ENCODE measurements at places on chromosomes 11 and 22. TPM values are rescaled to one million over a fixed set of nuclear protein-coding genes. Genes with fewer than 3 reads are reported as not detected.

- DNase-seq: no peak
These were observed 36.7 kb downstream of the DRG1 start for GRCh38 chr22:31436132-31436531.

Gene CHST1
- 4.9 TPM for total RNA-seq

Gene GLYATL1
- total RNA-seq: not detected

GRCh38 chr11:10696468-10697322 is 3.1 kb upstream of the IRAG1 start:
- DNase-seq: no peak

DNA sequence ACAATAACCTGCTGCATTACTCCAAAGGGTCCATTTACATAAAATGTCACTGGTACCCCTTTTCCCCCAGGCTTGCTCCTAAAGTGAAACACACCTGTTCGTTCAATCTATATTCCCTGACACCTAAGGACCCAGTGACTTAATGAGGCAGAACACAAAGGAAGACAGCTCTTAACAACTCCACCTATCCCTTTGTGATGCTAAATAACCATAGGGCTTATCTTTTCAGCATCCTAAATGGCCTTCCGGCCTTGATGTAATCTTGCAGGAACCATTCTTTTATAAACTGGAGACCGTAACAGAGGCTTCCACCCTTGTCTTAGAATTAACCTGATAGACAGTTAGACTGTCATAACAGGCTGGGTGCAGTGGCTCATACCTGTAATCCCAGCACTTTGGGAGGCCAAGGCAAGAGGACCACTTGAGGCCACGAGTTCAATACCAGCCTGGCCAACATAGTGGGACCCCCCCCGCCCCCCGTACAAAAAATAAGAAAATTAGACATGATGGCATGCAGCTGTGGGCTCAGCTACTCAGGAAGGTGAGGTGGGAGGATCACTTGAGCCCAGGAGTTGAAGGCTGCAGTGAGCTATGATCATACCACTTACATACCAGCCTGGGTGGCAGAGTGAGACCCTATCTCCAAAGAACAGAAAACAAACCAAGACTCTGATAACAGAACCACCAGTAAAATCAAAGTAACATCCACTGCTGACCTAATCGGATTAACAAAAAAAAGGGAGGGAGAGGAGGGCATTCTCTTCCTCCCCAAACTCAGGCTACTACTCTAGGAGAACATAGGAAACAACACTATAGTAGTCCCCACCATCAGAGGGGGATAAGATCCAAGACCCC is 5.1 kb downstream of the CHEK2 start:
- DNase-seq: no peak

DNA sequence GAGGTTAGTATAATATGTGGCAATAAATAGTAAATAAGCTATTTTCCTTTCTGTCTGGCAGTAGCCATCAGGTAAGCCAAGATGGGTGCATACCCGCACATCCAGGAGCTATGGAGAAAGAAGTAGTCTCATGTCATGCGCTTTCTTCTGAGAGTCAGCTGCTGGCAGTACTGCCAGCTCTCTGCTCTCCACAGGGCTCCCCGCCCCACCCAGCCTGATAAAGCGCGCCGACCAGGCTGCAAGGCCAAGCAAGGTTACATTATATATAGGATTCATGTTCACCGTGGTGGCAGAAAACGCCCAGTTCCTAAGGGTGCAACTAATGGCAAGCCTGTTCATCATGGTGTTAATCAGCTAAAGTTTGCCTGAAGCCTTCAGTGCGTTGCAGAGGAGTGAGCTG is 126.2 kb downstream of the ATG16L2 start:
- DNase-seq: no peak

DNA sequence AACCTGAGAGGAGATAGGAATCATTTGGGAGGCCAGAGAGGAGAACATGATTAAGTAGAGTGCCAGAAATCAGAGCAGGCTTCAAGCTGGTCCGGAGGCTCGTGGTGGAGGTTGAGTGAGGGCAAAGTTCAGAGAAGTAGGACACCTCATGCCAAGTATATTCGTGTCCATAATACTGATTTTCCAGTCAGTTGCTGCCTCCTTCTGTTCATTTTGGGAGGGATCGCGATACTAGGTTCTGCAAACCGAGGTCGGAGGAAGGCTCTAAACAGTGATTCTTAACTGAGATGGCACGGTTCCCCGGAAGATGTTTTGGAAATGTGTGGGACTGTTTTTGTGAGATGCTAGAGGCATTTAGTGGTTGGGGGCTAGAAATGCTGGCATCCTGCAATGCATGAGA is 13.6 kb upstream of the CD3E start:
- DNase-seq: no peak

DNA sequence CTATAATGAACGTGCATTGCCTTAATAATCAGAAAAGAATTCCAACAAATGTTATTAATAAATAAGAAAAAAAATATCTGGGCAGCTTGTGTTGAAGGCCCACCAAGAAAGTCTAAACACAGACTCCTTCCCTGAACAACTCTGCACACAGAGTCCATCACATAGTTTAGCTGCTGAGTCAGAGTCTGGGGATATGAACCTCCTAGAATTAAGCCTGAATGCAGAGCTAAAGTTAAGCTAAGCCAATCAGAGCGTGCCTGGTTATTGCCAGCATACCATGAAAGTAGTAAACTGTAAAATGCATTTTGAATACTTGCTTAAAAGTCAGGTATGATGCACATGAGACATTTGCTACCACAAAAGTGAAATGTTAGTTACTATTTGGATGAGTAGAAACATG is 25.6 kb upstream of the TENM4 start:
- no peak for DNase-seq

GRCh38 chr11:5691964-5692361 is 2.4 kb downstream of the TRIM22 start:
- DNase-seq: no peak

Gene OR5AN1
- not detected for total RNA-seq

DNA sequence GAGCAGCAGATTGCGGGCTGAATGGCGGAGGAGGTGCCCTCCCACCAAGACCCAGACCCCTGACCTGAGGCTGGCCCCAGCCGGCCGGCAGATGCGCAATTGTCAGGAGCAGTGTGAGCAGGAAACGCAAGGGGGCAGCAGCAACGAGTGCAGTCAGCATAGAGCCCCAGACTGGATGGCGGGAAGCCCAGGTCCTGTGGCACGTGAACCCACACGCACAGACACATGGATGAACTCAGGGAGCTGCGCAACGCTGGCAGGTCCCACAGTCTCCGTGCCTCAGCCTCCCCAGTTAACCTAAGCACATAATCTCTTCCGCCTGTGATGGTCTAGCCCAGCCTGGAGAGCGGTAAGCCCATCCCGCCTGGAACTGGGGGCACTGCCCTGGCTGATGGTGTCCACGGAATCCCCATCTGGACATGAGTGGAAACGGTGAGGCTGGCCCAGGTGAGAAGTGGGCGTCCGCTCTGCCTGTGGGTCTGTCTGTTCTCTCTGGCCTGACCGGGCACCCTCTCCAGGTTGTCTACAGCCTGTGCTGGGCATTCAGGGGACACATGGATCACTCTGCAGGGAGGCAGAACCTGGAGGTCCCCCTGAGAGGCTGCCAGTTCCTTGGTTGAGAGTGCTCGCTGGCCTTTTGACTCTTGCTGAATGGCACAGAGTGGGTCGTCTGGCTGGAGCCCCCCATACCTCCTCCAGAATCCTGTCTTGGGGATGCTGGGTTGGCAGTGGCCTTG is 626 bp upstream of the TBX10 start:
- no peak for DNase-seq

- DNase-seq: no peak
These were observed 39.4 kb downstream of the CARD18 start for GRCh38 chr11:105100206-105100605.

Gene FJX1
- 4.9 TPM for total RNA-seq

- DNase-seq: peak; percentile 47
These were observed 88.7 kb downstream of the STIM1 start for GRCh38 chr11:3944198-3944597.

DNA sequence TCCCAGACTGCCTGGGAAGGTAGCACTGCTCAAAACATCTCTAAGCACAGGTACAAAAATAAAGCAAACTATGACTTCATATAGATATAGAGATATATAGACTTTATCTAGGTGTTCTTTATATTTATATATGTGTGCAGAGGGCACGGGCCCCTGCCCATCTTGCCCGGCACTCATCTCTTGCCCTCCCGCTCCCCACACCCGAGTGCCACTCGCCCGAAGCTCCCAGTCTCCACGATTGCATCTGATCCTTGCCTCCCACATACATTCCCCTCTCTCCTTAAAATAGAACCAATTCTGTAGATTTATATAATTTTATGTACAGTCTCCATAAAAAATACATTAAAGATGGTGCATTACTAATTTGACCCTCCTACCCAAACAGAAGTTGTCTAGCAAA is 55.5 kb downstream of the IGSF9B start:
- no peak for DNase-seq

Gene CALCA
- not detected for total RNA-seq

All from uterus (tissue), 4 donors.